T-helper 22 cell (primary cell): ENCODE measurements at places on chromosomes 5 and 9.

DNA sequence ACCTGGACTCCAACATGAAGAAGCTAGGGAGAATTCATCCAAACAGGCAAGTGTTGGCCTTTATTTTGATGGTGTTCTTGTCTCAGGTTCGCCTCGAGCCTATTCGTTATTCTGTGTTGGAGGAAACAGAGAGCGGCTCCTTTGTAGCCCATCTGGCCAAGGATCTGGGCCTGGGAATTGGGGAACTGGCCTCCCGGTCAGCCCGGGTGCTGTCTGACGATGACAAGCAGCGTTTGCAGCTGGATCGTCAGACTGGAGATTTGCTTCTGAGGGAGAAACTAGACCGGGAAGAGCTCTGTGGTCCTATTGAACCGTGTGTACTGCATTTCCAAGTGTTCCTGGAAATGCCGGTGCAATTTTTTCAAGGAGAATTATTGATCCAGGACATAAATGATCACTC is 367 bp downstream of the PCDHB4 start:
- no peak for DNase-seq

DNA sequence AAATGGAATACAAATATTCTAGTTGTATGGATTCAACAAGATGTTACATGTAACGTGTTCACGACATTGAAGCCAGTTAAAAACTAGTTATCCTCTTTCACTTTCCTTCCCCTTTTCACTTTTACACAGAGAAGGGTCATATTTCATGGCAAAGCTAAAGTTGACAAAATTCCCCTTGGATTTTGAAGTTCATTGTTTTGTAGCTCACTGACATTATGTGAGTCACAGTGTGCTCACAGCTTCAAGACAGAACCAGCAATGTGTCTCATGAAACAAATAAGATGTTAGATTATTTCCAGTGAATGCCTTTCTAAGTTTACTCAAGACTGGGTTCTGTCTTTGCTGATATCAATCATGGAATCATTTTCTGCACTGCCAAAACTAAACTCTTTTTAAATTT is 535.5 kb upstream of the GRIN3A start:
- no peak for DNase-seq

DNA sequence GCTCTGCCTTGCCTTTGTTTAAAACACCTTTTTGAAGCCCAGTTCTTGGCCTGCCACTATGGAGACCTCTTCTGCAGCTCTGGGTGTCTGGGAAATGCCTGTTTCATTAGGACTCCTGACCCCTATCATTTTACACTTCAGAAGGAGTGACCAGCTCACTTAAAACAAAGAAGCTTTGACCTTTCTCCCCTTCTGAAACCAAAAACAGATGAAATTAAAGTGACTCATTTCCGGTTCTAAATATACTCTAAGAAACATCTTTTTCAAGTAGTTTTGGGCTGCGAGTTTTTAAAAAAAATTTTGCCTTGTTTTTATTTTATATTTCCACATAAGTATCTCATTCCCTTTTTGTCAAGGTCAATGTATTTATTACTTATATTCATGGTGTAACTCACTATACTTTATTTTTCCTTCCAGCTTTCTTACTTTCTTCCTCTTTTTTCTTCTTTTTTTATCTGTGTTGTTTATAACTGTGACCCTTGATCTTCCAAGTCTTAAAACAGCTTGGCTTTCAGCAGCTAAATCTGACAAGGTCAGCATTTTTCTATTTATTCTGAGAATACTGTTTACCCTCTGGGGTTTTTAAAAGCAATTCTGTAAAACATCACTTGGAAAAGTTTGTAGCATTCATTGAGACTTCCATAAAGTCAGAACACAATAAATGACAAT is 672.9 kb downstream of the NR2F1-AS1 start:
- DNase-seq, result no peak

DNA sequence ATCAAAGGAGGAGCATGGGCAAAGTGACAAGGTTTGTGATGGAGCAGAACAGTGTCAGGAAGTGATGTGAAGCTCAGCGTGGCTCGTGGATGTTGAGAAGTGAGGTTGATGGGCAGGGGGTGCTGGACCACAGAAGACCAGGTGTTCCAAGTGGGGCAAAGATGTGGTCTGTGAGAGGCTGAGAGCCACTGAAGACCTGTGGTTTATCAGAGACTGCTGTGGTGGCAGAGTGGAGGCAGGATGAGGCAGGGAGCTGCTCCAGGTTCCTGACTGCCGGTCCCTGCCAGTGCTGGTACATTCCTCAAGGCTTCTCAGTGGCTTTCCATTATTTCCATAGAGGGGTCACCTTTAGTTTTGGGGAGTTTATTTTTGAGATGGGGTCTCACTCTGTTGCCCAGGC is 19.1 kb downstream of the PALM2AKAP2 start:
- no peak for DNase-seq

- DNase-seq, result no peak
Observed at GRCh38 chr9:6805532-6805931, 47.8 kb downstream of the KDM4C start.

DNA sequence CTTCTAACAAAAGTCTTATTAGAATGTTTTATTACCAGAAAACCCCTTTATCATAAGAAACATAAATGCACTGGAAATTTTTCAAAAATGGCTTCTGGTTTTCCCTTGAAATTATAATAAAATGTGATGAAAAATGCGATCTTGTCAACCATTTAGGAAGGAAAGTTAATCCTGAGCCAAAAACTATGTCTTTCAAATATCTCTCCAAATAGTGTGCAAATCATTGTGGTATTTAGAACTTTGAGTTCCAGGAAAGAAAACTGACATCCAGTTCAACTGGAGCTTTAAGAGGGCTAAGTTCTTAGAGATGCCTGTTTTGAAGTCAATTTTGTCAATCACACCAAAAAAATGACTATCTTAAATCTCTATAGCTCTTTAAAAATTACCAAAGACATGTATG is 425.4 kb downstream of the DNAH5 start:
- DNase-seq, result no peak

DNA sequence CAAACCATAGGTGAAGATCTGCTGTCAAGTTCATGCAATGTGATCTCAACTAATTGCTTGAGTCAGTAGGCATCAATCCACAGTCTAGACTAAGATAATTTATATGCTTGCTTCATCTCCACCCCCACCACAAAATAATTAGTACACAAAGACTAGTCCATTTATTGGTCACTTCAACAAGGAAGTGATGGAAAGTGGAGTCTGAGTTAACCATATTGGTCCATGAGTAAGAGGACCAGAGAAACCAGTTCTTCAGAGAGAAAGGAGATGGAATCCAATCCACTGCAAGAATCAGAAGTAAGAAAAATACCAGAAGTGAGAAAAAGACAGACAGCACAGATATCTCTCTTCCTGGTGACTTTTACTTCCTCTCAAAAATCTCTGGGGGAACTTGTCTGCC is 366.5 kb downstream of the CHSY3 start:
- no peak for DNase-seq

DNA sequence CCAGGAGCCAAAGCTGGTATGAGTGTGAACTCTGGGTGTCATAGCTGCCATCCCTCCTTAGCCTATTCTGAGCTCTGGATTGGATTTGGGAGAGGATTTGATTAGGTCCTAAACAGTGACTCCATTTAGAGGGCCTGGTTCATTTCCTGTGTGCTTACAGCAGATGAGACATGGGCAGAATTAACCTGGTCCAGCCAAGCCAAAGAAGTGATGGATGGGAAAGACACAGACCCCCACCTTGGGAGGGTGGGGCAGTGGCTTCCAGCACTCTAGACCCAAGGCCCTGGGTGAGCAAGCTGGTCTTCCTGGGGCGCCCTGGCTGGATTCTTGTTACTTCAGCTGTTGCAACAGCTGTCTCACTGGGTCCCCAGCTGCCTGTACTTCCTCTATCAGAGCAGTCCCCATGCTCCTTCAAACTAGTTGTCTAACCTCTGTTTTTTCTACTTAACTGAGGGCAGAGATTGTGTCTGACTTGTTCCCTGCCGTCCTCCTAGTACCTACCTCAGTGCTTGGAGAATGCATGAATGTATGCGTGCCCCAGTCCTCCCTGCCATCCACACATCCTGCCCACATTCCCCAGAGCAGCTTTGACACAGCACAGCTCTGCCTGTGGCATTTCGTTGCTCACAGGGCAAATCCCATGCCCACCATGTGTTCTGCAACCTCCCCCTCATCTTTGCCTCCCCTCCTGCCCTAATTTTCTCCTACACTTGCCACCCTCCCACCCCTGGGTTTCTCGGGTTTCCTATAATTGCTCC is 115.9 kb downstream of the RGS3 start:
- no peak for DNase-seq

GRCh38 chr5:113187906-113188305 is 211.3 kb downstream of the DCP2 start:
- no peak for DNase-seq

DNA sequence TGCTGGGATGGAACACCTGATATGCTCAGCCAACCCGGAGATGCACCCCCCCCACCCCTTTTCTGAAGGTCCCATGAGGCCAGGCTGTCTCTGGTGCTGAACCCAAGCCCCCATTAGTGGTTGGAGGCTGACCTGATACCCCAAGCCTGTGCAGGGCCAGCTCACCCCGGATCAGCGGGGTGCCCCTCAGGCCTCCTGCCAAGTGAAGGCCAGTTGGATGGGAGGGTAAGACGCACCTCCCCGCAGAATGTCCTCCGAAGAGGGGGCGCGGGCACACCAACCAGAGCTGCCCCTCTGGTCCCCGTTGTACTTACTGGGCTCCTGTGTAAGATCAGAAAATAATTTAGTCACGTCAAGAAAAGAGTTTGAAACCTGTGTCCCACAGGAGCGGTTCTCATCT is 76.8 kb upstream of the OTULINL start:
- no peak for DNase-seq

DNA sequence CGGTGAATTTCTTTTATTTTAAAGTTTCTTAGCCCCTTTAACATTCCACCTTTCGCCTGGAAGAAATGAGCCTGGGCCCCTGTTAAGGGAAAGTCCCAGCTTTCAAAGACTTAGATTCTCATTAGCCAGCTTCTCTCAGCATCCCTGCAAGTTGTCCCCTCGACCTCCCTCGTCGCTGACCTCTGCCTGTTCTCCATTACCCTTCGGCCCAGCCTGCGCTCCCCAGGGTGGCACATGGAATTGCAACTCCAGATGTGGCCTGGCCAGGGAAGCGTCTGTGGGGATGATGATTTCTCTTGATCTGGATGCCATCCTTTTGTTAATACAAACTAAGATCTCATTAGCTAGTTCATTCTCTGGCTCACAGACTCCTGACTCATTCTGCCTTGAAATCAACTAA is 43.4 kb upstream of the FANCC start:
- DNase-seq, result no peak

- no peak for DNase-seq
Observed at GRCh38 chr9:136386018-136386417, 12.5 kb upstream of the CARD9 start.

DNA sequence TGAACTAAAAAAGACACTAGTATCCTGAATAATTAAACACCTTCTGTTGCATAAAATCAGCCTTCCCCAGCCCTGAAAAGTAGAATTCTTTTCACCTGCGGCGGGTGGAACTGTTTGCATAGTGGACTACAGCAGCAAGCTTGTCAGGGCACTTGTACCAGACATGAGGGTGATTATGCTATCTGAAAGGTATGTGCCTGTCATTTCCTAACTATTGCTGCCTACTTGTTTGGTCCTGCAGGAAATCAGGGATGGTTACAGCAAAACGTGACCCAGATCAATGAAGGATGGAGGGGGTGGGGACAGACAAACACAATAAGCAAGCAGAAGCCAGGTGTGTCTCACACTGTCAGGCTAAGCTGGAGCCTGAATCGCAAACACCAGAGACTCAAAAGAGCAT is 385.6 kb downstream of the MLLT3 start:
- no peak for DNase-seq

- no peak for DNase-seq
Observed at GRCh38 chr5:35971186-35971877, 19.9 kb downstream of the UGT3A1 start.

DNA sequence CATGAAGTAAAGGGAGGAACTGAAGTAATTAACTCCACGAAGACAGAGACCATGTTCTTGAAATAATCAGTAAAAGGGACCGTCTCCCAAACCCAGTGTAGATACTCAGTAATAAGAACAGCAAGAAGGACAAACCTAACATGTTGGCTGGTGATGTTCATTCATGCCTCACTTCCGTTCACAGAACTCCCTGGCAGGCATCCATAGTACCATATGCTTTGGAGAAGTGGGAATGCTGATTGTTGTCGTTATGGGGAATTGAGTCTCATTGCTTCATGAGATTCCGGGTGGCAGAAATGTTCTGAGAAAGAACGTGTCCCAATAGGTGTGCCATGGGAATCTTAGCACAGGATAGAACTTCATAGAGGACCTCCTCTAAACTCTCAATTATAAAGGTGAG is 452.3 kb downstream of the ZSWIM6 start:
- no peak for DNase-seq

DNA sequence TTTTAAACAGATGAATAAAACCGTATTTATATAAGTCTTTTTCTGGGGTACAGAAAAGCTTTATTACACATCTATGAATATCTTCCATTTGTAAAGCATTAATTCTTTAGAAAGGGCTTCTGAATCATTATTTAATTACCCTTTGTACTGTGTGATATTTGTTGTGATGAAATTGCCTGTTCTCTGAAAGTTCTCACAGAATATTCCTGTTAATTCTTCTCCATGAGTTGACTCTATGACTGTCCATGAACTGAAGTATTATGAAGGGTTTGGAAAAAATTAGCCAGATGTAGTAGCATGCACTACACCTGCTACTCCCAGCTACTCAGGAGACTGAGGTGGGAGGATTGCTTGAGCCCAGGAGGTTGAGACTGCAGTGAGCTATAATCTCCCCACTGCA is 127.0 kb downstream of the MAN2A1 start:
- DNase-seq, result no peak

DNA sequence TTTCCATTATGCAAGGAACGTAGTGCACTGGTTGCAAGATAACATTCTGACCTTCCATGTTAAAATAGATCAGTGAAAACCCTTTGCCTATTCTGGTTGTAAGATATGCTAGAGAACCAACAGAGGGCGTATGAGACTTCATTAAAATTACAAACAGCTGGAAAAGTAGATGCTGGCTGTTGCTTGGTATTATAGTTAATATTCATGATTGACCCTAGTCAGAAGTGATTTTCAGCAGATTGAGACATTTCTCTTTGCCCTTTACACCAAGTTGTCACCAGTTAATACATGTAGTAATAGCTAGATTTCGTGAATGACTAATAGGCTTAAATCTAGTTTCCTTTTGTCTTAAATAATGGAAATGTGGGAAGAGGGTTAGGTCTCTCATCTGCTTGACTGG is 13.8 kb upstream of the FGF18 start:
- DNase-seq, result no peak

- no peak for DNase-seq
Observed at GRCh38 chr9:134916161-134916665, 1.5 kb downstream of the FCN1 start.

- no peak for DNase-seq
Observed at GRCh38 chr5:87751824-87752223, 339.1 kb upstream of the CCNH start.

DNA sequence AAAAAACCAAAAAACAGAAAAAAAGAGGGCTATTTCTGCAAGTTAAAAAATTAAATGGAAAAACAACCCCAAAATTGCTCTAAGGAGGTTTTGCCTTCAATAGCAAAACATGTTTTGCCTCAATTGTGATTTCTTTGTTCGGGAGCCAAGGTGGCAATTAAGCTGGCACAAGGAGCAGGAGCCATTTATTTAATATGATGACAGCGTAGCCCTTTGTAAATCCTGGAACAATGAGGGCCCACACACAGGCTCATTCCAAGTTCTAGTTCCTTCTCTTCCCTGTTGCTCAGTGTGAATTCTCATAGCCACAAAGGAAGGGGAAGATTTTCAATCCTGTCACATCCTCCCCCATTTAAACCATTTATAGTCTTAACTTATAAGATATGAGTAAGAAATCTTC is 353.2 kb downstream of the PDE4D start:
- DNase-seq, result no peak

GRCh38 chr9:101307524-101308213 is 77.1 kb downstream of the BAAT start:
- DNase-seq, result no peak

- no peak for DNase-seq
Observed at GRCh38 chr9:82418334-82418733, 429.8 kb downstream of the SPATA31D1 start.
